ENCODE measurements at places on chromosomes 11 and 22.

GRCh38 chr11:102332611-102332994 is 14.4 kb upstream of the BIRC2 start:
- no peak for DNase-seq

GRCh38 chr11:79050786-79051185 is 390.0 kb downstream of the TENM4 start:
- no peak for DNase-seq

DNA sequence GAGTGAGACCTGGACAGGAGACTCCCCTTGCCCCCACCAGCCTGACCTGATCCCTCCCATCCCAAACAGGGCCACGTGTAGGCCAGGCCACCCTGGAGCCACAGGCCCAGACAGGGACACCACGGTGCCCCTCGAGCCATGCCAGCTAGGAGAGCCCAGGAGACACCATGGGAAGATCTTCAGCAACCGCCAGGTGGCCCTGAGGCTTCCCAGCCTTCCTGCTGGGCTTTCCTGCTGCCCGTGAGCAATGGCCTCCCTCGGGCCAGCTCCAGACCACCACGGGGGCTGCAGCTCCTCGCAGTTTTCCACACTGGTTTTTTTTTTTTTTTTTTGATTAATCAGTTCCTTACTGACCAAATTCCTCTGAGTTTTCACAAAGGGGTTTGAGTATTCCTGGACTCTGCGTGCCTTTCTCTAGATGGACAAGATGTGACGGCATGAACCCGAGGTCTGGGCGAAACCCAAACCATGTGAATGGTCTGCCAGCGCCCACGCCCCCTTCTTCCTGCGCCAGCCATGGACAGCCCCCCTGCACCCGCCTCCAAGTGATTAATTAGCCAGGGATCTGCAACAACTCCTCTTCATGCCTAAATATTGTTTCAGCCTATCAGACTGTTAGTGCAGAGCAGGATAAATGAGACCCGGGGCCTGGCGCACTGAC is 40.9 kb downstream of the TBX1 start:
- DNase-seq: no peak

DNA sequence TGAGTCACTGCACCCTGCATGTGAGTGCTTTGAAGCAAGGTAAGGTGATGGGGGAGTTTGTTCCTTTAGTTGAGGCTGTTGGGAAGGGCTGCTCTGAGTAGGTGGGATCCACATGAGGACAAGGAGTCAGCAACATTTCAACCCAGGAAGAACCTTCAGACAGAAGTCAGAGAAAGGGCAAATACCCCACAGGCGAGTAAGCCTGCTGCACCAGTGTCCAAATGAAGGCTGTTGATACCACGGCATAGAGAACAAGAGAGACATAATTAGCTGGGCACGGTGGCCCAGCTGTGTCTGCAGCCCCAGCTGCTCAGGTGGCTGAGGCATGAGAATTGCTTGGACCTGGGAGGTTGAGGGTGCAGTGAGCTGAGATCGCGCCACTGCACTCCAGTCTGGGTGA is 54.3 kb upstream of the CLMP start:
- no peak for DNase-seq

- no peak for DNase-seq
Observed at GRCh38 chr11:78689101-78689500, 114.4 kb upstream of the NARS2 start.

- DNase-seq: no peak
Observed at GRCh38 chr11:15073361-15074205, at the start of gene CALCB. Gene CALCB, plus strand, starts transcription at chr11:15073593. Its CDS starts 1,126 bp downstream, at chr11:15074719.

DNA sequence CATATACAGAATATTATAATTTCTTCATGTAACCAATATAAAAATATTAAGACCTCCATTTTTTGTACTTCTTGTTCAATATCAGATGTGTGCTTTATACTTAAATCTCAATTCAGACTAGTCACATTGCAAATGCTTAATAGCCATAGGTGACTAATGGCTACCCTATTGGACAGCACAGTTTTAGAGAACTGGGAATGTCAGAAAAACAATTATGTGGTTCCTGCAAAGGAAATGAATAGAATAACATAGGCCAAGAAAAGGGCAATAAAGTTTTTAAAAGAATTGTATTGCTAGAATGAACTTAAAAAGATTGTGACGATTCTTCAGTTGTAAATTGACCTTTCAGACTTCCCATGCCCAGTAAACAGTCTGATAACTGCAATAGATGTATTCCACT is 843.0 kb downstream of the METTL15 start:
- DNase-seq: no peak

DNA sequence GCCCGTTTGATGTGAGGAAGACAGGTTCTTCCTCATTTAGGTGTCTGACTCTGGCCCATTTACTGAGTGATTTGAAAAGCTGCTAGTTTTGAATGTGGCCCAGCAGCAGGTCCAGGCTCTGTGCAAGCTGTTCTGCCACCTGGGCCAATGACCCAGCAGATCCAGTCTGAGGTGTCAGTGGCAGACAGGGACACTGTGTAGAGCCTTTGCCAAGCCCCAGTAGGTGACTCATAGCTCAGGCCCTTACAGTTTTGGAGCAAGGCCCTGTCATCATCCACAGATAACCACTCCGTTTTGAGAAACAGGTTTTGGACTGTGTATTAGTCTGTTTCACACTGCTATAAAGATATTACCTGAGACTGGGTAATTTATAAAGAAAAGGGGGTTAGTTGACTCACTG is 23.9 kb downstream of the TSPAN32 start:
- DNase-seq: no peak

DNA sequence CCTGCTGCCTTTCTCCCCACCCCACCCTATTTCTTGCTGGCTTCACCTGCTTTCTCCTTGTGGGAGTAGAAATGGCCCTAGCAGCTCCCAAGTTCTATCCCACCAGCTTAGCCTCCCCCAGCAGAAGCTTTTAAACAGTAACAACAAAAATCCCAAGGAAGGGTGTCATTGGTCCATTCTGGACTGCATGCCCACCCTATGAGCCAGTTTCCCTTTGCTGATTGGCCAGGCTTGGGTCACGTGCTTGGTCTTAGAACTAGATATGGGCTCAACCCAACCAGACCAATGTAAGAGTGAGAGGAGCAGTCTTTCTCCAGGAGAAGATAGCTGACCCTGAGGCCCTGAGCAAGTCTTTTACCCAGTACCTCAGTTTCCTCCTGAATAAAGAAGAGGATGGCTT is 2.3 kb downstream of the MTFP1 start:
- no peak for DNase-seq

GRCh38 chr11:100734743-100735527 is 47.8 kb downstream of the ARHGAP42 start:
- no peak for DNase-seq

DNA sequence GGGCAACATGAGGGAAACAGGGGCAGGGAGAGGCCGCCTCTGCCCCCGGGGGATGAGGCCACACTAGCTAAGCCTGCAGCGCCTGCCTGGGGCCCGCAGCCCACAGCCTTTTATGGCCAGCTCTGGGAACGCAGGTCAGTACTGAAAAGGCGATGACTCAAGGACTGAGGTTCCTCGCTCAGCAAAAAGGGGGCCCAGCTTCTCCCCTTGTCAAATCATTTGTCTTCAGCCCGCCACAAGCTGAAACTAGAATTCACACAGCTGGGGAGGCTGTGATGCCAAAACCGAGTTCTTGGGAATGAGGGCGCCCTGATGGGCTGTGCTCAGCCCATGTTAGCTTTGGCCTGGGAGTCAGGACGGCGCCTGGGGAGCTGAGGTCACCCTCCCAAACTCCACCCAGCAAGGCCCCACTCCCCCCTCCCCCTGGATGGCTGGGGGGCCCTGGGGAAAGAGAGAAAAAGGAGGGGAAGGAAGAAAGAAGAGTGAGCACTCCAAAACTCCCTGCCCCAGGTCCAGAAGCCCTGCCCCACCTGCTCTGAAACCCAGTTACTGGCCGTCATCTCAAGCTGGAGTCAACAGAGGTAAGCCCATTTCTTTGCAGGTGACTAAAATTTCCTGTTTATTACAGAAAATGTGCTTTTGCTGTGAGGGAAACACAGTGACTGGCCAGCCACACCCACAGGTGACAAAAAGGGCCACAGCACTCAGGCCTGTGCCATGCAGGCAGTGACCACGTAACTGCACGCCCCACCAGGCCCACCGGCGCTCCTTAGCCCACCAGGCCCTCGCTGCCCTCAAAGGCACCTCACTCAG is 13.7 kb downstream of the EHD1 start:
- no peak for DNase-seq

DNA sequence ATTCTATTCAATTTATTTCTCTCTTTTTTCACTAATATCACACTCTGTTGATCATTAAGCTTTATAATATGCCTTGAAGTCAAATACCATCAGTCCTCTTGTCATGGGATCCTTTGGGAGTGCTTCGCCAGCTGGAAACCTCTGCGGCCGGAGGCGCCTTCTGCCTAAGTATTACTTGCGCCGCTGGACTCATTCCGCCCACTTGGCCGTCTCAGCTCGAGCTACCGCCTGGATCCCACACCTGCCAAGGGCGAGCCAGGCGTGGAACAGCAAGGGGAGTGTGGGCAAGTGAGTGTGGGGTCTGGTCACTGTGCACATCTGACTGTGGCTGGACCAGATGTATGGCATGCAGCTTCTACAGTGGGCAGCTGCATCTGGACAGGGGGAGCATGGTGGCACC is 9.1 kb upstream of the MAP6 start:
- DNase-seq: no peak

DNA sequence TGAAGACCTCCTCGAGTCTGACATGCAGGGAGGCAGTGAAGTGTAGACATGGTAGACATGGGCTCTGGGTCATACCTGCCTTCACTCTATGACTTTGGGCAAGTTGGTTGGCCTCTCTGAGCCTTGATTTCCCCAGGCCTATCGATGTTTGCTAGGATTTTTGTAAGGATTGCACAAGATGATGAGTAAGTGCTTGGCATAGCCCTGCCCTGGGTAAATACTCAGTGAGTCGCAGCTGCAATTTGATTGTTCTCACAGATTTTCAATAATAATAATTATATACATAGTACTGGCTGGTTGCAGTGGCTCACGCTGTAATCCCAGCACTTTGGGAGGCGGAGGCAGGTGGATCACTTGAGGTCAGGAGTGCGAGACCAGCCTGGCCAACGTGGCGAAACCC is 18.1 kb downstream of the MCM5 start:
- no peak for DNase-seq

GRCh38 chr11:118714816-118715215 is 35.4 kb upstream of the TREH start:
- no peak for DNase-seq

- no peak for DNase-seq
Observed at GRCh38 chr11:11444804-11445131, 91.7 kb upstream of the CSNK2A3 start.

- DNase-seq: no peak
Observed at GRCh38 chr11:2793701-2794045, 91.9 kb downstream of the CDKN1C start.

- DNase-seq: no peak
Observed at GRCh38 chr11:33828604-33829429, 54.5 kb upstream of the FBXO3 start.

GRCh38 chr11:20861322-20861721 is 191.9 kb downstream of the NELL1 start:
- DNase-seq: no peak

- DNase-seq: no peak
Observed at GRCh38 chr22:23251445-23252093, 71.3 kb downstream of the BCR start.

DNA sequence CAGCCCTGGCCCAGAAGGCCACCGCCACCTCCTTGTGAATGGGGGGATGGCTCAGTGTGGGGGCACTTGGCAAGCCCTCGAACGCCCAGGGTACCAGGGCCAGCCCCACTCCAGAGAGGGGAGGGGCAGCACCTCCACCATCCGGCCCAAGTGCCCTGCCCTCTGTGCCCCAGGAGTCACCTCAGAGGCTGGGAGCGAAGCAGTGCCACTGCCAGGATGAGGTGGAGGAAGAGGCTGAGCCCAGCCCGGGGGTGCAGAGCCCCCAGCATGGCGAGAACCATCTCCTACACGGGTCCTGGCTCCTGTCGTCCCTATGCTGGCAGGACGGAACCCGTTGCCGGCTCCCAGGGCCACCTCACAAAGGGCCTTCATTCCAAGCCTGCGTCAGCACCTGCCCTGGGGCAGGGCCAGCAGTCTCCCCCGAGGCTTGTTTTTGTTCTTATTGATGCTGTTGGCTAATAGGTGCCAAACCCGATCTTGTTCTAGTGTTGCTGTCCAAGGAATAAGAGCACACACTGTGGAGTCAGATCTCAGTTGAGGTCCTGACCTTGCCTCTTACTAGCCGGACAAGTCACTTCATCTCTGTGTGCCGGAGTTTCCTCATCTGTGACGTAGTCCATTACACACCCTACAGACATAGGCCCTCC is at the start of gene FREY1:
Gene FREY1 (minus strand): TSS at position 307 of the 647 bp plus-strand sequence. CDS start 26 bp downstream, at position 281.
- no peak for DNase-seq

GRCh38 chr11:113296447-113297205 is 17.8 kb upstream of the TTC12 start:
- DNase-seq: no peak

DNA sequence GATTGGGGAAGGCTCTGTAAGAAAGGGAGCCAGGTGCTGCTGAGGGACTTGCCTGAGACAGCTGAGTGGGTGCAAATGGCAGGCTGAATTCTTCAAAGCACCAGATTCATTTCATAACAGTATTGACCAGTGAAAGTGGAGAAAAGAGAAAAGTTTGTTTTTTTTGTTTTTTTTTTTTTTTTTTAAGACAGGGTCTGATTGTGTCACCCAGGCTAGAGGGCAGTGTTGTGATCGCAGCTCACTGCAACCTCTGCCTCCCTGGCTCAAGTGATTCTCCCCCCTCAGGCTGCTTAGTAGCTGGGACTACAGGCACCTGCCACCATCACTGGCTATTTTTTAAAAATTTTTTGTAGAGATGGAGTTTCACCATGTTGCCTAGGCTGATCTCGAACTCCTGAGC is 494.0 kb downstream of the MIAT start:
- no peak for DNase-seq

DNA sequence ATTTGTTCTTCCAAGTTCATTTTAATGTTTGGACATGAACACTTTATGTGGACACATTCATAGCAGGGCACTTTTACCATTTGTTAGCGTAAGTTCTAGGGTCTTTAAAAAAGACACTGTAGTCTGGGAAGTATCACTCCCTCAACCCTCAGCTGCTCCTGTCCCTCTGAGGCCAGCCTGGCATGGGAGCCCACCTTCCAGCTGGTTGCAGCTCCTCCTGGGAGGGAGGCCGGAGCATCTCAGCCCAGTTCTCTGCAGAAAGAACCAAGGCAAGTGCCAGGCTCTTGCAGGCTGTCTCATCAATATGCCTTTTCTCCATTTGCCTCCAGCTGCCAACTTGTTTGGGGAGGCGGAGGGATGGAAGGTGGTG is 150.6 kb downstream of the OPCML start:
- DNase-seq: no peak

DNA sequence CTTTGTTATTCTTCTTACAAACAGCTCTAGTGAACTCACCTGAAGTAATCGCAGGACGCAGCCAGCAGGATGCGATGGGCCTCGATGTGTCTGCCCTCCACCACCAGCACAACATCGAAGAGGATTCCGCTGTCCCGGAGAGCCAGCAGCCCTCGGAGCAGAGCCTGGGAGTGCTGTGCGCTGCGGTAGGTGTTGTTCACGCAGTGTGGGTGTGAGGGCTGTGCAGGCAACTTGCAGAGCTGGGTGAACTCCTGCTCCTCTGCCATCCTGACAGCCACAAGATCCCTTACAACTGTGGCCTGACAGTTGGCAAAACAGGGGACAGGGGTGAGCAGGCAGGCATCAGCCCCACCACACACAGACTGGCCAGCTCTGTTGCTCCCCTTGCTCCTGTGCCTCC is 6.6 kb downstream of the KLHL22 start:
- no peak for DNase-seq

- DNase-seq: no peak
Observed at GRCh38 chr11:7160814-7161489, 72.2 kb downstream of the RBMXL2 start.

All from activated T-helper 9 cell treated with anti-CD3 and anti-CD28 coated beads, Interleukin-2, amount 50 U/mL, for 16 hours (primary cell).